Ovary (tissue), 10 donors: ENCODE measurements at places on chromosomes 1 and 21. TPM values are rescaled to one million over a fixed set of nuclear protein-coding genes. Genes with fewer than 3 reads are reported as not detected.
A peak's percentile ranks its signal among the peaks of the same experiment; 100 is the strongest.

DNA sequence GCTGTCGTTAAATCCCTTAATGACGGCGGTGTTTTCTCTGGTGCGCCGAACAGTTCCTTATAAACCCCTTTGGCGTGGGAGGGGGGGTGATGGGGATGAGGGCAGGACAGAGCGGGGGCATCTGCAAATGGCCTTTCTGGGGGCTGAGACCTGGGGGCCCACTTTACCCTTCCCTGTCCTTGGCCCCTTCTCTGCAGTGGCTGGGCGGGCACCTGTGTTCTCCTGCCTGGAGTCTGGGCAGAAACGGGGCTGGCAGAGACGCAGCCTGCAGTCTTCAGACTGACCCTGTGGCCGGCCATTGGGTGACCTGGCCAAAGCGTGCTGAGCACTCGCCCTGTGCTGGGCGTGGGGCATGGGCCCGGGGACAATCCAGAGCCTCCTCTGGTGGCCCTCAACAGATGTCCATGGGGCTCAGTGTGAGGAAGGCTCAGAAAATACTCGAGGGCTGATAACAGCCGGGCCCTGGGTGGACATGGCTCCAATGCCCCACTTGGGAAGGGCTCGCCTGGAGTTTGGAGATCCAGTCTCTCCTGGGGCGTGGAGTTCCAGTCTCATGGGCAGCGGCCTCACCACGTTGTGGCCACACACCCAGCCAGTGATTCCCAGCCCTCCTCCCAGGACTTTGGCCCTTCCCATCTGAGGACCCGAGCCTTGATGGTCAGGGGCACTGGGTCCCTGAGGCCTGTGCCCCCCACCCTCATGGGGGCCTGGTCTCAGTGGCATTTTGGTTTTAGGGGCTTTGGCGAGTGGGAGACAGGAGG, 50.8 kb upstream of the ACTRT2 start:
- no peak for DNase-seq
- peaks cover 20% of the 10 kb centered on the region for H3K4me1 ChIP-seq
- H3K27ac ChIP-seq = no peak overlapping the region
- H3K27me3 ChIP-seq = no peaks in the 10 kb centered on the region
- no peak overlapping the region for H3K4me3 ChIP-seq
- H3K36me3 ChIP-seq = no peaks in the 10 kb centered on the region

DNA sequence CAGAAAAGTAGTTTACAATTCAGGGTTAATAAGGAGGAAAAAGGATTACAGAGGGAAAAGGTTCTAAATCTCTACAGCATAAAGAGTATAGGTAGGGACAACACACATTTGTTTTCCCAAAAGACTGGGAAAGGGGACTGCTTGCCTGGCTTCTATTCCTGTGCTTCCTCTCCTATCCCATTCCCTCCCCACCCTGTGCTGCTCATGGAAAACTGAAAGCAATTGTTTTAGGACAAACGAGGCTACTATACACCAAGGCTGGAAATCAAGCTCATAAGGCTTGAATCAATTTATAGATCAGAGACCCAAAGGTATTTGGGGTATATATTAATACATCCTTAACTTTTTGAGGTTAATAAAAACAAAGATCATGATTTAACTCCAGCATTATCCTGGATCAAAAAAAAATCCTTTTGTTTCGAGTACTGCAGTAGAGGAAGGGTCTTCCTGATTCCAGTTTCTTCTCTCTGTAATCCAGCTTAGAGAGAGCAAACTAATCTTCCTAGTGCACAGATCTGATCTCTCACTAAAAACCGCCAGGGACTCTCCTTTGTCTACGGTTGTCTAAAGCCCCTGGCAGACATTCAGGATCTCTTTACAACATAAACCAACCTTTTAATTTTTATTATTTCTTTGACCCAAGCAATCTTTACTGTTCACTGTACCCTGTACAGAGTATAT, 37.4 kb upstream of the A3GALT2 start:
- H3K4me3 ChIP-seq = no peak overlapping the region
- peaks cover 1% of the 10 kb centered on the region for H3K4me1 ChIP-seq
- no peak for DNase-seq

- H3K4me3 ChIP-seq = no peak overlapping the region
- H3K4me1 ChIP-seq = no peaks in the 10 kb centered on the region
- no peak overlapping the region for H3K27ac ChIP-seq
- no peak for DNase-seq
These were observed 47.0 kb downstream of the RABGAP1L start for GRCh38 chr1:174206148-174206836.

- peaks cover 4% of the 10 kb centered on the region for H3K4me1 ChIP-seq
- H3K27ac ChIP-seq = no peak overlapping the region
- H3K27me3 ChIP-seq = no peaks in the 10 kb centered on the region
- H3K4me3 ChIP-seq = no peak overlapping the region
These were observed 93.8 kb downstream of the EPHB2 start for GRCh38 chr1:22804406-22804805.

DNA sequence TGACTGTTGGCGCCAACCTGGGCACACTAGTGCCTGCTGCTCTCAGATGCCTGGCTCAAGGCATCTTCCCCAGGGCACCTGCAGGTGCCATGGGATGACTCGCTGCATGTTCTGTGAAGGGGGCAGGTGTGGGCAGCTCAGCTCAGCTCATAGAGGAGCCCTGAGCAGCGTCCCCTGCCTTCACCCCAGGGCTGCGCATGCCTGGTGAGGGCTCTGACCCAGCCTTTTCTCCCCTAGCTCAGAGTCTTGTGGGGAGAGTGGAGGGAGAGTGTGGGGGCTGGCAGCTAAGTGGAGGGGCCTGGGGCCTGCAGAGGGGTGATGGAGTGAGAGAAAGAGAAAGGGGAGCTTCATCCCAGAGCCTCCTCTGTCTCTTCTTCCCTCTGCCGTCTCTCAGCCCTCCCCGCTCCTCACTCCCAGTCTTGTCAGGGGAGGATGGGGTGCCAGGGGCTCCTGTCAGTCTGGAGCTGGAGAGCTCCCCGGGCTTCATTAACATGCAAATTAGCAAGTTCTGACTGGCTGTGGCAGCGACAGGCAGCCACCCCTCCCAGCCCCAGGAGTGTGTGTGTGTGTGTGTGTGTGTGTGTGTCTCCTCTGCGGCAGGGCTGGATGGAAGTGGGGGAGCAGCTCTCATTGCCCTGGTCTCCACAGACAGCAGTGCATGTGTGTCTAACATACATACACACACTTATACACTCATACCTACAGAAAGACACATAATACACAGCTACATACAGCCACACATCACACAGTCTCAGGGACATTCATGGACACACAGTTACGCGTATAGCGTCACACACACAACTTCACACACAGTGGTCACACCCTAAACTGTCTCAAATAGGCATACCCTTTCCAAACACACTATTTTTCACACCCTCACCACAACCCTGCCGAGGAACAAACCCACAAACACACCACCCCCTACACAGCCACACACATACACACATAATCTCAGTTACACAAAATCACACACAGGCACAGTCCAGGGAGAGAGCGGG, 34.0 kb downstream of the FOXO6 start:
- DNase-seq = no peak
- H3K36me3 ChIP-seq = no peaks in the 10 kb centered on the region
- H3K4me1 ChIP-seq = peaks cover 2% of the 10 kb centered on the region
- no peaks in the 10 kb centered on the region for H3K27me3 ChIP-seq

- peaks cover 16% of the 10 kb centered on the region for H3K4me1 ChIP-seq
- no peak overlapping the region for H3K4me3 ChIP-seq
- DNase-seq = no peak
- H3K27me3 ChIP-seq = no peaks in the 10 kb centered on the region
- no peak overlapping the region for H3K27ac ChIP-seq
These were observed 3.8 kb upstream of the LAMTOR5 start for GRCh38 chr1:110411173-110411735.

DNA sequence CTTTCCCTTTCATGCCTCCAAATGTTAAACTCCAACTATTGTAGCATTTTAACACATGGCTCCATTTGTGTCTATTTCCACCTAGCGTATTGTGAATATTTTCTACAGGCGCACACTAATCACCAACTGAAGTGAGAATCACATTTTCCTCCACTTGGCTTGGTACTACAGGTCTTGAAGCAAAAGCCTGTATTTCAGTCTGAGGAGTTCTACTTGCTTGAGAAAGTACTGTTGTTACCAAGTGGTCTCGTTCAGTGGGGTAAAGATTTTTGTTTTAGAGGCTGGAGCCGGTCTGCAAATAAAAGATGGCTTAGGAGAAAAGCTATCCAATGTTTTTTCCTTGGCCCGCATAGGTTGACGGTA, 550 bp upstream of the PTBP2 start:
- no peaks in the 10 kb centered on the region for H3K27me3 ChIP-seq
- H3K27ac ChIP-seq = peak overlapping the region; percentile 97
- no peak for DNase-seq
- H3K4me3 ChIP-seq = peak overlapping the region; percentile 67
- no peaks in the 10 kb centered on the region for H3K36me3 ChIP-seq

DNA sequence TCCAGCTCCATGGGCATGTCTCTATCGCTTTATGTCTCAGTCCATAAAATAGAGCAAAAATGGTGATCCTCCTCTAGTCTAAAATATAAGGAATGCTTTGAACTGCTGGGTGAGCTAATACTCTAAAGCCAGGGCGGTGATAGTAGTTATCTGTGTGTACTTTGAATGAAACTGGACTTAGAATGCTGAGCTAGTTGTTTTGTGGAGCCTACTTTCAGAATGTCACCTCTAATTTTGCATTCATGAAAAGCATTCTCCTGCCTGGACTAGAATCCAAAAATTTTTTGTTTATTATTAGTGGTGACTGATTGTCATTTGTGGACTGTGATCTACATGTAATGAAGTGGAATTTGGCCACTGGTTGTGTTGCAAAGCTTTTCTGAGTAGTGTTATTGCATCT, 241.6 kb upstream of the C1orf105 start:
- H3K36me3 ChIP-seq = no peaks in the 10 kb centered on the region
- DNase-seq = no peak
- H3K4me3 ChIP-seq = no peak overlapping the region
- peak overlapping the region; percentile 40 for H3K27ac ChIP-seq

GRCh38 chr1:42966688-42967612, 8.3 kb upstream of the SLC2A1 start:
- H3K4me1 ChIP-seq = peaks cover 1% of the 10 kb centered on the region
- H3K27ac ChIP-seq = no peak overlapping the region
- no peaks in the 10 kb centered on the region for H3K36me3 ChIP-seq
- DNase-seq = no peak
- no peaks in the 10 kb centered on the region for H3K27me3 ChIP-seq

GRCh38 chr1:5727871-5728643, 264.2 kb downstream of the NPHP4 start:
- no peak overlapping the region for H3K27ac ChIP-seq
- DNase-seq = no peak
- no peaks in the 10 kb centered on the region for H3K36me3 ChIP-seq
- no peaks in the 10 kb centered on the region for H3K27me3 ChIP-seq

- DNase-seq = no peak
- no peaks in the 10 kb centered on the region for H3K27me3 ChIP-seq
- H3K4me3 ChIP-seq = no peak overlapping the region
- no peaks in the 10 kb centered on the region for H3K4me1 ChIP-seq
- H3K27ac ChIP-seq = no peak overlapping the region
These were observed 14.8 kb downstream of the LSS start for GRCh38 chr21:46213620-46214286.

DNA sequence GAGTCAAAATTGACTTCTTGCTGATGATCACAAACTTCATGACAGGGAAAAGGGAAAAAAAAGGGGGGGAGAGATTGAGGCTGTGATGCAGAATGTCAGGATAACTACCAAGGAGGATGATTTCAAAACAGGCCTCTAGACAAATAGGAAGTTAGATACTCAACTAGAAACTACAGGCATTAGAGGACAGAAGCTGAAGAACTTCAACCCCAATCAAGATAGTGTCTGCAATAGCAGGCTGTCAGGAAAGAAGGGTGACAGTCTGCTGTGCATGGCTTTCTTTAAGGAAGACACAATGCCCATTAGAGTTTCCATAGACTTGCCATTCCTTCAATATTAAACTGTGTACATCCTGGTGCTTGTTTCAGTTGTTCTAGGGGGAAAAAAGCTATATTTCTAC, 257.2 kb downstream of the TTLL7 start:
- no peaks in the 10 kb centered on the region for H3K27me3 ChIP-seq
- H3K36me3 ChIP-seq = no peaks in the 10 kb centered on the region
- no peak for DNase-seq
- no peak overlapping the region for H3K27ac ChIP-seq
- H3K4me1 ChIP-seq = no peaks in the 10 kb centered on the region

- H3K27me3 ChIP-seq = no peaks in the 10 kb centered on the region
- no peaks in the 10 kb centered on the region for H3K4me1 ChIP-seq
- no peak overlapping the region for H3K27ac ChIP-seq
- H3K4me3 ChIP-seq = no peak overlapping the region
- DNase-seq = no peak
These were observed 93.5 kb downstream of the LRIG2 start for GRCh38 chr1:113166473-113166872.

GRCh38 chr1:226599636-226600238, 51.2 kb downstream of the STUM start:
- no peaks in the 10 kb centered on the region for H3K36me3 ChIP-seq
- H3K4me3 ChIP-seq = no peak overlapping the region
- H3K27me3 ChIP-seq = no peaks in the 10 kb centered on the region
- H3K4me1 ChIP-seq = peaks cover 11% of the 10 kb centered on the region

GRCh38 chr1:108079440-108080025, 114.6 kb upstream of the VAV3 start:
- H3K4me3 ChIP-seq = no peak overlapping the region
- no peaks in the 10 kb centered on the region for H3K27me3 ChIP-seq
- no peaks in the 10 kb centered on the region for H3K4me1 ChIP-seq
- no peak for DNase-seq
- H3K27ac ChIP-seq = no peak overlapping the region
- H3K36me3 ChIP-seq = no peaks in the 10 kb centered on the region

DNA sequence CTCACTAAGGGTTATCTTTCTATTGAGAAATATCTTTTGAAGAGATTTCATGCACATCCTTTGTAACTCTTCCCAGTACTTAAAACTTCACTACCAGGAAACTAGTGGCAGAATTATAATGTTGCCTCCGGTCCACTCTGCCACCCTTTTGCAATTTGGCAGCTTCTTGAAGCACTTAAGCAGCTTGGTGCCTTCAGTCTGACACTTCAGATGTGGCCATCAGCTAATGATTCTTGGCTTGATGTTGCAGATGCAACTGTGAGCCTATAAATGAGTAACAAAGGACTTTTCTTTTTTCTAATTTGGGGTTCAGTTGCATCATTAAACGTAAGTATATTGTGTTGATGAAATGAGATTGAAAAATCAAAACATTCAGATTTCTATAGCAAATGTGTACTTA, 187.5 kb upstream of the C21orf91 start:
- DNase-seq = no peak
- H3K4me3 ChIP-seq = no peak overlapping the region
- no peaks in the 10 kb centered on the region for H3K27me3 ChIP-seq
- no peaks in the 10 kb centered on the region for H3K36me3 ChIP-seq
- no peak overlapping the region for H3K27ac ChIP-seq

AGMAT gene
- 0.31 TPM for total RNA-seq

C2CD4D gene
- total RNA-seq = 1.0 TPM

DIRAS3 gene
- 109 TPM for total RNA-seq

PTPN7 gene
- 1.7 TPM for total RNA-seq

CTTNBP2NL gene
- 31.7 TPM for total RNA-seq

LORICRIN gene
- total RNA-seq = not detected

CDC42BPA gene
- 34.8 TPM for total RNA-seq

FAM72C gene
- total RNA-seq = 0.37 TPM

ZNF648 gene
- 0.73 TPM for total RNA-seq
